ENCODE measurements at places on chromosomes 2 and 18. TPM values are rescaled to one million over a fixed set of nuclear protein-coding genes. Genes with fewer than 3 reads are reported as not detected.
A peak's percentile ranks its signal among the peaks of the same experiment; 100 is the strongest.

- no peak for DNase-seq
Observed at GRCh38 chr2:43414033-43414432, 181.8 kb downstream of the THADA start.

DNA sequence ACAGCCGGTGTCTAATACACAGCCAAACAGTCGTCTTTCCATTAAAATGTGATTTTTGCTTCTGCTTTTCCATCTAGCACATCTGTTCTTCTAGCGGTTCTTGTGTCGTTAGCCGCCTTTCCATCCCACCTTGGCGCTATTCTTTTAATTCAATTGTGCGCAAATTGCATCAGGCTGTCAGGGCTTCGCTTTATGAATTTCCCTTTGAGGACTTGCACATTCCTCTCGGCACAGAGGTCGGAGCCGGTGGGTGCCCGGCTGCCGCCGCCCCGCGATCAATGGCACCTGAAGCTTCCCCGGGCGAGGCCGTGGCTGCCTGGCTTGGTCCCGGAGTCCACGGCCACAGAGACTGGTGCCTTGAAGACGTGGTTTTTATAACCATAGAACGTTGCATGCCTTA is 33.9 kb upstream of the TSPYL6 start:
- DNase-seq = no peak

- no peak for DNase-seq
Observed at GRCh38 chr2:45781464-45781811, 130.0 kb downstream of the PRKCE start.

The ATOH8 gene
- 17.0 TPM for total RNA-seq

DNA sequence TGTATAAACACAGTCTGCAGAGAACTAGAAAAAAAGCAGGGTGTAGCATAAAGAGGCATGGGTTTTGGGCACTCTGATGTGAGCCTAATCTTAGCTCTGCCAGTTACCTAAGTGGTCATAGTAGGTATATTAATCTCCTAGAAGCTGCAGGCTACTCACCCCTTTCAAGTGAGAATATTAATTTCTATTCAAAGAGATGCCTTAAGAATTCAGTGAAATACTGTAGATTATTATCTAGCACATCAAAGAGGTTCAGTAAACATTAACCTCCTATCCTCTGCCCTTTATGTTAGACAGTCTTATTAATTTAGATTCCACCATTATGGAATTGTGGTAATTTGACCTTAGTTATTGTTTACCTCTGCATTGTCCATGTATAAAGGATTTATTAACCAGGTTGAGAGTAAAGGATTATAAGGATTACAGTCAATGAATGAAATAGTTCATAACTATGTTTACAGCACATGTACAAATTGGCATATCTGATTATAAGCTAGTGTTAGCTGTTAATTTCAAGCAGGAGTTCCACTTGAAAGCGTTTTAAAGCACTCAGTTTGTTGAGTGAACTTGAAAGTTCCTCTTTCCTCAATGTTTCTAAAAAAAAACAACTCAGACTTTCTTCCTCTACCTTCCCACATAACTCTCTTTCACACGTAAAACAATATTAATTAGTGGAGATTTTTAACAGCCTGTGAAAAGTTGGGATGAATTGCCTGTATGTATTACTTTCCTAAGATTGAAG is 150.6 kb upstream of the EPC2 start:
- no peak for DNase-seq

DNA sequence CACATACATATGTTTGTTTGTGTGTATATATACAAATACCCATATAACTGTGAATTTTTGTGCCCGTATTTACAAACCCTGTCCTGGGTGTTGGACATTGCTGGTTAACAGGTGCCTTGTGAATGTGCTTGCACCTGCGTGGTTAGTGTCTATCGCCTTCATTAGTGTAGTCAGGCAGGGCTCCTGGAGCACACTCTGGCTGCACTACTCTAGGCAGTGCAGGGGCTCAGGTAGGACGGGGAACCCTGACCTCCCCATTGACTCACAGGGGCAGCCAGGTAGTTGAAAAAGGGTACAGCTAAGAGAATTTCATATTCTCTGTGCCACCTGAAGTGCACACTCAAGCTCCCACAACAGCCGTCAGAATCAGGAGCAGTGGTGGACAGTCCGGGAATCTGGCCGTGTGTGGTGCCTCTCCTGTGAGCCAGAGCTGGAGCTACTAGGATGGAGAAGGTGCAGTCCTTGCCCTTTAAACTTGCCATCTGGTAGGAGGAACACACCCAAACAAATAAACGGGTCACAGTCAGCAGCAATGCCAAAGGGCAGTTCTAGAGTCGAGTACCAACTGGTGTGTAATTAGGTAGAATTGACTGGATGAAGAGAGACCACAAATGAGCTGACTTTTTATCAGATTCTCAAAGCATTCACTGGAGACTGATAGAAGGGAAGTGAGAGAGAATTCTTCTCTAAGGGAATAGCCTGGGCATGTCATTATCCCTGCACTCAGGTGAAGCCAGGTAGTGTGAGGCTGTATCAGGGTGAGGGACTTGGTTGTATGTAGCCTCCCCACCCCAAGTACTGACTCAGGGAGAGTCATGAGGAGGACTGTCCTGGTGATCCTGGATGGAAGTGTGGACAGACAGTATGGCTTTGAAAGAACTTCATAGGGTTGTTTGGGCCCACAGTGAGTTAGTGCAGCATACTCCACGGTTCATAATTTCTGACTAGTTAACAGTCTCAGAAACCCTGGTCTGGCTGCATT is 44.1 kb downstream of the FARP2 start:
- no peak for DNase-seq

- DNase-seq = no peak
Observed at GRCh38 chr2:24907116-24907515, 12.9 kb downstream of the ADCY3 start.

DNA sequence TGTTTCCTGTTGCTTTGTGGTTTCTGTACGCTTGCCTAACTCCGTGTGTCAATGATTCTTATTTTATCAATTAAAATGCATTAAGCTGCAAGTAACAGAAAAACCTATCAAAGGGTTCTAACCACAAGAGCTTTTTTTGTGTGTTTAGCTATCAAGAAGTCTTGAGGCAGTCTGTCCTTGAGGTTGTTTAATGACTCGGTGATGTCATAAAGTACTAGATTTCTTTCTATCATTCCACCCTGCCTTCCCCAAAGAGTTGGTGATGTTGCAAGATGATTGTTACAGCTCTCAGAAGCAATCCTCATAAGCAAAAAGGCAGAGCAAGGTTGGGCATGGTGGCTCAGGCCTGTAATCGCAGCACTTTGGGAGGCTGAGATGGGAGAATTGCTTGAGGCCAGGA is 51.9 kb upstream of the SPTBN1 start:
- DNase-seq = peak; percentile 32

DNA sequence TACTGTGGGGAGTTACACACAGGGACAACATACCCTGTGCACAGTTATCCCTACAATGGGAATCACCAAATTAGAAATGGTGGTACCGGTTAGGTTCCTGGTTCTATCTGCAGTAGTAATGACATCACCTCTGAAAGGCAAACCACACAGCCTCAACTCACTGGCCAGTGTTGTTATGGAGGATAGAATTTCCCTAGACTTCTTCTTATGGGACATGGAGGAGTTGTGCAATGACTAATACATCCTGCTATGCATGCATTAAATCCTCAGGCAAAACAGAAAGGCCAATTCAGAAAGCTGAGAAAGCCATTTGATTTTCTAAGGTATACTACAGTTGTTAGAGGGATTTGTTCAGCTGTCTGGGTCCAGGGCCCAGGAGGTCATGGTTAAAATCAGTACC is 439.3 kb downstream of the TMX3 start:
- peak; percentile 56 for DNase-seq

GRCh38 chr18:37405229-37405628 is 160.4 kb downstream of the CELF4 start:
- DNase-seq = no peak

GRCh38 chr18:58398648-58399398 is 230.1 kb downstream of the ALPK2 start:
- no peak for DNase-seq

- DNase-seq = no peak
Observed at GRCh38 chr2:188345020-188345419, 53.3 kb downstream of the GULP1 start.

The SP100 gene
- total RNA-seq = 151 TPM

GRCh38 chr18:73975266-73975665 is 172.4 kb downstream of the FBXO15 start:
- DNase-seq = no peak

DNA sequence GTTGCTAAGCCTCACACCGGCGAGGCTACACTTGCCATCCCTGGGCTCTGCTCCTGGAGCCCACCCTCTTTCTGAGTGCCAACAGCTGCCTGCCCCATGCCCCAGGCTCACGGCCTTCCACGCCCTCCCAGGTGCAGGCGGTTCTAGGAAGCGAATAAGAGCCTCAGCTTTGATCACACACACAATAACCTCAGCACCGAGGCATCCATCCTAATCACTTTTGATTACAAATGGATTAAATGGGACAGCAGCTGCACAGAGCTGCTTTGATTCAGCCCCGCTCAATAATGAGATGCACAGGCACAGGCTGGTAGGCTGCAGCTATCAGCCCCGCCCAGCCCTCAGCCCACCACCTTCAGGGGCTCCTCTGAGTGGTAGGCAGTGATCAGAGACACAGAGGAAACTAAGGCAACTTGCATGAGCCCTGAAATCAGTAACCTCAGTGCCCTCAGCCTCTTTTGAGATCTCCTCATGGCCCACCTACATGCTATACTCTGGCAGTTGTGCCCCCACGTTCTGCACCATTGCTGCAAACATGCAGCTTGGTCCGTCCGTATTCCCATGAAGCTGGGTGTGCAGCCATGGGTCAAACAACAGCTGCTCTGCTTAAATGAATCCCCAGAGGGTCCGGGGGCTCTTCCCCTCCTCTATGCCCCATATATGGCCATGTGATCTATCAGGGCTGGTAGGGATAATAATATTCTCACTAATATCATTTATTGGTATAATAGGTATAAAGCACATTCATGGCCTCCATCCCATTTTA is 171.4 kb downstream of the SETBP1 start:
- no peak for DNase-seq

GRCh38 chr2:136306836-136307235 is 188.9 kb upstream of the CXCR4 start:
- DNase-seq = no peak

- no peak for DNase-seq
Observed at GRCh38 chr2:238716171-238716570, 131.7 kb upstream of the TWIST2 start.

GRCh38 chr2:197599285-197599965 is 76.0 kb downstream of the RFTN2 start:
- DNase-seq = peak; percentile 53

DNA sequence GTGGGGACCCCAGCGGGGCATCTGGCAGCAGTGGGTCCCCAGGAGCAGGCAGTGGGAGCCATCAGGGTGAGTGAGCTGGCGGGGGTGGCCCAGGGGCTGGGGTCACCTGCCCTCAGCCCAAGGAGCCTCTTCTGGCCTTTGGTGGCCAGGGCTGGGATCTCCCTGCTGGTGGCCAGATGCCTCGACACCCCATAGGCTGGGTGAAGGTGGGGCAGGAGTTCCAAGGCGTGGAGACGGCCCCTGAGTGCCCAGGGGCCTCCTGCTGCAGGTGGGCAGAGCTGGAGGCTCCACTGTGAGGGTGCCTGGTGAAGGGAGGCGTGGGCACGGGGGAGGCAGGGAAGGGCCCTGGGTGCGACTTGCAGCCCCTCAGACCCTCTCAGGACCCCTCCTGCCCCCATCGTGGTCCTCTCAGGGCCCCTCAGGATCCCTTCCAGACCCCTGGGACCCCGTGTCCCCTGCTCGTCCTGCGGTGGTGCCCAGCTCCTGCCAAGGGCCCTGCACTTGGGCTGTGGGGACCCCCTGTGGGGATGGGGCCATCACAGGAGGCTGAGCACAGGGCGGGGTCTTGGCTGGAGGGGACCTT is 5.0 kb upstream of the GPR35 start:
- no peak for DNase-seq

GRCh38 chr2:38692636-38693318 is 26.9 kb downstream of the GALM start:
- DNase-seq = no peak

DNA sequence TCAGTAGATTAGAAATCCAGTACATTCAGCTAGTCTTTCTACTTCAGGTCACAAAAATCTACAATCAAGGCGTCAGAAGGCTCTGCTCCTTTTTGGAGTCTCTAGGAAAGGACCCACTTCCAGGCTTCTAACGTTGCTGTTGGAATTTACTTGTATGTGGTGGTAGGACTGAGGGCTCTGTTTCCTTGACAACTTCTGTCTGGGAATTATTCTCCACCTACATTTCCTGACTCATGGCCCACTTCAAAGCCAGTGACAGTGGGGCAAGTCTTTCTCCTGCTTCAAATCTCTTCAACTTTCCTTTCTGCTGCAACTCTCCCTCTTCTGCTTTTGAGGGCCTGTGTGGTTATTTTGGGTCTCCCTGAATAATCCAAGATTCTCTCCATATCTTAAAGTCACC is 10.4 kb upstream of the TMX3 start:
- DNase-seq = no peak

The STK36 gene
- total RNA-seq = 65.6 TPM

- no peak for DNase-seq
Observed at GRCh38 chr18:40222776-40223175, 1732.3 kb upstream of the PIK3C3 start.

GRCh38 chr18:49934457-49934856 is 121.1 kb upstream of the ACAA2 start:
- DNase-seq = no peak

GRCh38 chr2:9346885-9347284 is 76.4 kb downstream of the ITGB1BP1 start:
- no peak for DNase-seq

The ARL4C gene
- 33.7 TPM for total RNA-seq

DNA sequence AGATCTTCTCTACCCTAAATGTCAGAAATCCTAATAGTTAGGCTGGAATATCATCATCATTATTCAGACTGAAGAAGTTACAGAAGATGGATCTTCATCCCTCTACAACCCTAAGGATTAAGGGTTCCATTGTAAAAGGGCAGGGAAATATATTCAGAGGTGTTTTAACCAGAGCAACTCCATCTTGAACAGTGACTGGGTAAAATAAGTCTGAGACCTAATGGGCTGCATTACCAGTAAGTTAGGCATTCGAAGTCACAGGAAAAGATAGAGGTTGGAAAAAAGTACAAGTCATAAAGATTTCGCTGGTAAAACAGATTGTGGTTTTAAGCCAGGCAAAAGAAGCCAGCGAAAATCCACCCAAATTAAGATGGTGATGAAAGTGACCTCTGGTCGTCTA is 968.7 kb downstream of the CNTNAP5 start:
- no peak for DNase-seq

DNA sequence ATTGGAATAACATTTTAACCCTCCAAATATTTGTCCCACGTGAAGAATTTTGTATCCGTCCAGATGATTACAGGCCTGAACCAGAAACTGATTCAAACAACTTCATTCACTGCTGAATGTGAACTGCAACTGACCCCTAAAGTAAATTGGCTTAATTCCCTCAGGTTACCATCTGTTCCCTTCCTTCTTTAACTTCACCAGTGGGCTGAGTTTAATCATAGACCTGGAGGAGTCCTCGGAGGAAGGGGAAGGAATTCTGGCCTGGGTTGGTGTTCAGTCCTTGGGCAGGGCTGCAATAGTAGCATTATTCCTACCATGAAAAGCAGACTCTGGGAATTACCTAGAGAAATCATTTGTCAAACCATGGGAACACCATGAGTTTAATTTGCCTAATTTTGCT is 207.4 kb downstream of the TMEM247 start:
- no peak for DNase-seq
